Aorta (tissue), 5 donors: ENCODE measurements at places on chromosomes 16 and 17. TPM values are rescaled to one million over a fixed set of nuclear protein-coding genes. Genes with fewer than 3 reads are reported as not detected.

Gene ZNF830
- total RNA-seq, result 14.5 TPM

Gene TLCD1
- total RNA-seq, result 0.90 TPM

Gene PPY
- total RNA-seq, result not detected

Gene HELZ
- total RNA-seq, result 75.7 TPM

Gene DNAH3
- total RNA-seq, result not detected

Gene WNK4
- total RNA-seq, result 0.24 TPM

Gene RNF227
- 1.9 TPM for total RNA-seq

- peaks cover 3% of the 10 kb centered on the region for H3K36me3 ChIP-seq
- H3K27ac ChIP-seq, result no peak overlapping the region
- no peaks in the 10 kb centered on the region for H3K27me3 ChIP-seq
- DNase-seq, result no peak
Observed at GRCh38 chr16:67115639-67116038, 5.9 kb downstream of the PHAF1 start.

DNA sequence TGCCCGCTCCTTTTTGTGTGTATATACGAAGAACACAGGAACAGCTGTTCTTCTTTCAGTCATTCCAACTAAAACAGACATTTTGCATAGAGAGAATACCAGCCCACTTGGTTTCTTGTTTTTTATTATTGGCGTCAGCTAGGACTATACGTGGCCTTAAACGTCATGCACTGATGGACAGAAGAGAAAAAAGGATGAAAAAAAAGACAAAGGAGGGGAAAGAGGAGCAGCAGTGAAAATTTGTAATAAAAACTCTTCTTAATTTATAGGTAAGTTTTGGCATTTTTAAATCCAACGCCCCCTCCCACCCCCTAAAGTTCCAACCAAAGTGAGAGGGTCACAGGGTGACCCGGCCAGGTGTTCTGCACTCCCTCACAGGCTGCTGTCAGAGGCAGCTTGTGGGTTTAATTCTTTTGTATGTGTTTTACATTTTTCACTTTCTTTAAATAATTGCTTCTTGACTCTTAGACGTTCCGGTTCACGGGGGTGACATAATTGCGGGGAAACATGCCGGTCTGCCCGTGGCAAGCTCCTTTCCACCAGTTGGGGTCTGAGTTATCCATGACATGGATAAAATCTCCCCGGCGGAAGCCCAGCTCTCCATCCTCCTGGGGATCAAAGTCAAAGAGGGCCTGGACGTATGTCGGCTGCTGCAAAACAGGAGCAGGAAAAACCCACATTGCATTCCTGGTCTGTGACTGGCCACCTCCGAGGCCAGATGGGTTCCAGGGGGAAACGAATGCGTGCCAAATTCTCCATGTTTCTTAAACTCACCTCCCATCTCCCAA is 30.9 kb upstream of the SLC25A19 start:
- no peak overlapping the region for H3K27ac ChIP-seq
- H3K4me3 ChIP-seq, result no peak overlapping the region
- no peak for DNase-seq
- H3K27me3 ChIP-seq, result no peaks in the 10 kb centered on the region
- H3K4me1 ChIP-seq, result no peaks in the 10 kb centered on the region
- H3K36me3 ChIP-seq, result peaks cover 2% of the 10 kb centered on the region

DNA sequence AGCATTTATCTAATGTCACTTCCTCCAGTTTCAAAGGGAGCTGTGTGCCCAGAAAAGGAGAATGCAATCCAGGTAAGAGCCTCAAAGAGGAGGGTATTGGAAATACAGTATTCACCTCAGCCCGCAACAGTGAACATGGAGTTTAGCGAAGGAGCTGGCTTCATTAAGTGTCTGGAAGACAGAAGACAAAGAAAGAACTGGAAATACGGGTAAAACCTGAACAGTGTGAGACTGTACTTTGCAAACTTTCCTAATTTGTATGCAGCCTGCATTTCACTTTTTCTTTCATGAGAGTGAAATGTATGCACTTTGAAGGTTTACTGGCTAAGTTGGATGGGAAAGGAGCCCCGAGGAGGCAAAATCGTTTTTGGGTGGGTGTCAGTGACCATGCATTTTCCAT is 478.4 kb downstream of the HS3ST3B1 start:
- no peak overlapping the region for H3K27ac ChIP-seq
- DNase-seq, result no peak
- H3K36me3 ChIP-seq, result no peaks in the 10 kb centered on the region
- H3K4me3 ChIP-seq, result no peak overlapping the region
- no peaks in the 10 kb centered on the region for H3K4me1 ChIP-seq
- no peaks in the 10 kb centered on the region for H3K27me3 ChIP-seq

DNA sequence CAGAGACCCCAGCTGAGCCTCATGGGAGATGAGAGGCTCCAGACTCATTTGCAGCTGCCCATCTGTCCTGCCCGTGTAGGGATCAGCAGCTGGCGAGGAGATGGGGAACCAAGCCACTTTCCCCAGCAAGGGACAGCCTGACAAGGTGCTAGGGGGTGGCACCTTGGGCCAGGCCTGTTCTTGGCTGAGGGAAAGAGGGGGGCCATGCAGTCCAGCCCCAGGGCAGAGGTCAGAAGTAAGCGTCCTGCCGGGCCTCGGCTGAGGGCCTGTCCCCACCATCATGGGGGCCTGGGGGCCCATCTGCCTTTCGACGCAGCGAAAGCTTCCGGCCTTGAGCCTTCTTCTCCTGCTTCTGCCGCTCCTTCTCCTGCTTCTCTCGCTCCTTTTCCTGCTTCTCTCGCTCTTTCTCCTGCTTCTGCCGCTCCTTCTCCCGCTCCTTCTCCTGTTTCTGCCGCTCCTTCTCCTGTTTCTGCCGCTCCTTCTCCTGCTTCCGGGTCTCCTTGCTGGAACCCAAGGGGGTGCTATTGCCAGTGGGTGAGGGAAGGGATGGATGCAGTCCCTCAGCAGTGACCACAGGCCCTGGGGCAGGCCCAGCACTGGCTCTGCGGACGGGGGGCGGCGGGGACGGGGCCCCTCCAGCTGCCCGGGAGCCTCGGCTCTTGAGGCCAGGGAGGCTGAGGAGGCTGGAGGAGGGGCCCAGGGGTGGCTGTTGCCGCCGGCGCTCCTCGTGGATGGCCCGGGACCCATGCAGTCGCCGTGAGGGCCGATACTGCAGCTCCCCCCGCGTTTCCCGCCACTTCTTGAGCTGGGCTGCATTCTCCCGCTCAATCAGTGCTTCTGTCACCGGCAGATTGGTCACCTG is 2.8 kb upstream of the CD2BP2 start:
- H3K36me3 ChIP-seq, result no peaks in the 10 kb centered on the region
- H3K27ac ChIP-seq, result no peak overlapping the region
- H3K4me1 ChIP-seq, result no peaks in the 10 kb centered on the region
- no peak for DNase-seq
- H3K4me3 ChIP-seq, result no peak overlapping the region
- H3K27me3 ChIP-seq, result no peaks in the 10 kb centered on the region

GRCh38 chr16:72895951-72896350 is 152.0 kb downstream of the ZFHX3 start:
- no peaks in the 10 kb centered on the region for H3K27me3 ChIP-seq
- H3K4me3 ChIP-seq, result no peak overlapping the region
- peaks cover 2% of the 10 kb centered on the region for H3K4me1 ChIP-seq
- no peaks in the 10 kb centered on the region for H3K36me3 ChIP-seq

DNA sequence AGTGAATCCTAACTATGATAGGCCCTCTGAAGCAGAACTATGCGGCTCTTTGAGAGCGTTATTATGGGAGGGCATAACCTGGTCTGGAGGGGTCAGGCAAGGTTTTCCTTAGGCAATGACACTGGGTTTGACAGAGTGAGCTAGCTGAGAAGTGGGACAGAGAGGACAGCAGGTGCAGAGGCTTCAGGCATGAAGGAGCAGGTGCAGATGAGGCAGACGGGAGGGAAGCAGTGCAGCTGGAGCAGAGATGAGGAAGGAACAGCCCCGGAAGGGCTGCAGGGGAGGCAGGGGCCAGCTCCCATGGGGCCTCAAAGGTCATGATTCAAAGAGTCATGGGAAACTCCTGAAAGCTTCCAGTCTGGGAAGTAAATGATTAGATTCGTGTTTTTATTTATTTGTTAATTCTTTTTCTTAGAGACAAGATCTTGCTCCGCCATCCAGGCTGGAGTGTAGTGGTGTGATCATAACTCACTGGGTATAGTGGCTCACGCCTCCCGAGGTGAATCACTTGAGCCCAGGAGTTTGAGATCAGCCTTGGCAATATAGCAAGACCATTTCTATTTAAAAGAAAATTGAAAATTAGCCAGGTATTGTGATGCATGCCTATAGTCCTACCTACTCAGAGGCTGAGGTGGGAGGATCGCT is 5.4 kb downstream of the MARCHF10 start:
- no peak overlapping the region for H3K4me3 ChIP-seq
- DNase-seq, result no peak
- H3K4me1 ChIP-seq, result no peaks in the 10 kb centered on the region
- peaks cover 2% of the 10 kb centered on the region for H3K27me3 ChIP-seq

GRCh38 chr17:73506470-73507435 is 137.5 kb downstream of the SDK2 start:
- no peak for DNase-seq
- no peaks in the 10 kb centered on the region for H3K27me3 ChIP-seq
- no peaks in the 10 kb centered on the region for H3K36me3 ChIP-seq
- H3K4me1 ChIP-seq, result no peaks in the 10 kb centered on the region

- H3K4me3 ChIP-seq, result no peak overlapping the region
- H3K27me3 ChIP-seq, result no peaks in the 10 kb centered on the region
- H3K4me1 ChIP-seq, result no peaks in the 10 kb centered on the region
- no peak overlapping the region for H3K27ac ChIP-seq
Observed at GRCh38 chr16:5580296-5580695, 482.7 kb upstream of the EEF2KMT start.

DNA sequence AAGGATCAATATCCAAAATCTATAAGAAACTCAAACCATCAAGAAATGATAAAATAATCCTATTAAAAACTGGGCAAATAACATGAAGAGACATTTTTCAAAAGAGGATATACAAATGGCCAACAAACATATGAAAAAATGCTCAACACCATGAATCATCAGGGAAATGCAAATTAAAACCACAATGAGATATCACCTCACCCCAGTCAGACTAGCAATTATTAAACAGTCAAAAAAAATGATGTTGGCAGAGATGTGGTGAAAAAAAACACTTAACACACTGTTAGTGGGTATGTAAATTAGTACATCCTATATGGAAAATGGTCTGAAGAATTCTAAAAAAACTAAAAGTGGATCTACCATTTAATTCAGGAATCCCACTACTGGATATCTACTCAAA is 379.0 kb upstream of the SOX9 start:
- H3K27me3 ChIP-seq, result no peaks in the 10 kb centered on the region
- H3K4me1 ChIP-seq, result no peaks in the 10 kb centered on the region
- H3K4me3 ChIP-seq, result no peak overlapping the region
- DNase-seq, result no peak
